Panc1 (cell line): ENCODE measurements at places on chromosomes 1 and 21. TPM values are rescaled to one million over a fixed set of nuclear protein-coding genes. Genes with fewer than 3 reads are reported as not detected.

Gene CYYR1
- total RNA-seq: not detected

Gene PPM1J
- 0.51 TPM for total RNA-seq

DNA sequence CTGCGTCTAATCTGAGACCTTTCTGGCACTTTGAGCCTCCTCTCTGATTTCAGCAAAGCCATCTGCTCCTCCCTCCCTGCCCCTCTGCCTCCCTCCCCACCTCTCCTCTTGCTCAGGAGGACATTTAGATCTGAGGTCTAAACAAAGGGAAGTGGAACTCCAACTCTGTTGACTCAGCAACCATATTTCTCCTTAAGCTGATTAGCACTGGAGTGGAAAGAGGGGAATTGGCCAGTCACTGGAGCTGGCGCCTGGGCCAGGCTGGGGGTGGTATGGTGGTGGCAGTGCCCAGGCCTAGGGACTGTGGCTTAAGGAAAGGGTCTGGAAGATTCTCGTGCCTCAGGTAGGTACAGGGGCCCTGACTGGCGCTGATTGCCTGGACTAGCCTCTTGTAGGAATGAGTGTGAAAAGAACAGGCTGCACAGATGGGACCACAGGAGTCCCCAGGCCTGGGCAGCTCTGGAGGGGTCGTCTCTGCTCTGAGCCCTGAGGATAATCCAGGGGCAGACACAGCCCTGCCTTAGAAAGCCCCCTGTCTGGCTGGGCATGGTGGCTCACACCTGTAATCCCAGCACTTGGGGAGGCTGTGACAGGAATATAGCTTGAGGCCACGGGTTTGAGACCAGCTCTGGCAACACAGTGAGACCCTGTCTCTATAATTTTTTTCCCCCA lies 11.9 kb downstream of the SH2D2A start:
- no peak overlapping the region for H3K4me3 ChIP-seq
- no peaks in the 10 kb centered on the region for H3K27me3 ChIP-seq
- DNase-seq: no peak
- H3K27ac ChIP-seq: no peak overlapping the region

GRCh38 chr1:211468595-211468994 lies 23.4 kb downstream of the RD3 start:
- no peaks in the 10 kb centered on the region for H3K36me3 ChIP-seq
- peaks cover 5% of the 10 kb centered on the region; the same call in 1 of the 2 replicates for H3K4me1 ChIP-seq
- DNase-seq: no peak
- H3K27me3 ChIP-seq: peaks cover 3% of the 10 kb centered on the region; the same call in 1 of the 2 replicates
- no peak overlapping the region for H3K27ac ChIP-seq

GRCh38 chr1:212288615-212289014 lies 3.4 kb downstream of the PPP2R5A start:
- H3K27me3 ChIP-seq: no peaks in the 10 kb centered on the region
- H3K36me3 ChIP-seq: peaks cover 2% of the 10 kb centered on the region
- H3K4me3 ChIP-seq: no peak overlapping the region
- H3K27ac ChIP-seq: no peak overlapping the region
- H3K4me1 ChIP-seq: peaks cover 47% of the 10 kb centered on the region

DNA sequence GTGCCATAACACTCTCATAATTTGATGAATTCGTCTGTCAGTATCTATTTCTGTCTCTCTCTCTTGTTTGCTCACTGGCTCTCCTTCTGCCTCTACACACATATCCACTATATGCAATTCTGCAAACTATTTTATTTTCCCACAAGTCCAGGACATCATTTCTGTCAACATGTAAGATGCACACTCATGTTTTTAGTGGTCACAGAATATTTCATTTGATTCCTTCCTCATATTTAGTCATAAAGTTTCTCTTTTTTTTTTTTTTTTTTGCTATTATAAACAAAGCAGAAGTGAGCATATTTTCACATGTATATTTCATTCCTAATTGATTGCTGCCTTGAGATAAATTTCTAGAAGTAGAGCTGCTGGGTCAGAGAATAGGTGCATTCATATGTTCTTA lies 165.3 kb downstream of the PGBD5 start:
- no peak overlapping the region for H3K27ac ChIP-seq
- no peak overlapping the region for H3K4me3 ChIP-seq
- no peaks in the 10 kb centered on the region for H3K4me1 ChIP-seq
- H3K27me3 ChIP-seq: no peaks in the 10 kb centered on the region

DNA sequence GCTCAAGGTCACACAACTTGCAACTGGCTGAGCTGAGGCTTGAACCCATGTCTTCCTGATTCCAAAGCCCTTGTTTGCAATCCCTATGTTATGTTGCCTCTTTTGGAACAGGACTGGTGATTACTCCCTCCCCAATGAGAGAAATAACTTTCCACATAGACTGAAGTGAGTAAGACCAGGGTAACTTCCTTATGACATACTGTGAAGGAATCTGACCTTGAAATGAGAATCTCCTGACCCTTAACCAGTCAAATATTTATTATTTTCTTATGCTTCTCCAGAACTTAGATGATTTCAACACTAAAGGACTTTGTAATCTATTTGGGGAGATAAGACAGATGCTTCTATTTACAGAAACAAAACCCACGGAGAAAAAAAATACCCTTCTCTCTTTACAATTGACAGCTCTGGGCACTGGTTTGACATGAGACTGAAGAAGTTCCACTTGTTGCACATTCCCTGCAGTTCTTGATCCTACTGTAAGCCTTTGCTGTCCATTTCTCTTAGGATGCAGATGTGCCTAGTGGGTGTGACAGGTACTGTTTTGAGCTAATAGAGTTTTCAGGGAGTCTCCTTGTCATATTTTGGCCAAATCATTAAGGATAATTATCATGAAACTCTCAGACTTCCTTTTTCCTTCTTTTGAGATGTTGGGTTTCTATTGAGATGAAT lies 3.9 kb upstream of the RPTN start:
- H3K27ac ChIP-seq: no peak overlapping the region
- no peak overlapping the region for H3K4me3 ChIP-seq
- H3K4me1 ChIP-seq: no peaks in the 10 kb centered on the region
- DNase-seq: peak; percentile 54

- no peak overlapping the region for H3K27ac ChIP-seq
- no peak for DNase-seq
- no peaks in the 10 kb centered on the region for H3K36me3 ChIP-seq
- H3K27me3 ChIP-seq: no peaks in the 10 kb centered on the region
- H3K4me1 ChIP-seq: no peaks in the 10 kb centered on the region
Measured at GRCh38 chr1:176149939-176150807, 56.9 kb downstream of the COP1 start.
